ENCODE measurements at places on chromosomes 5 and 9. TPM values are rescaled to one million over a fixed set of nuclear protein-coding genes. Genes with fewer than 3 reads are reported as not detected.

DNA sequence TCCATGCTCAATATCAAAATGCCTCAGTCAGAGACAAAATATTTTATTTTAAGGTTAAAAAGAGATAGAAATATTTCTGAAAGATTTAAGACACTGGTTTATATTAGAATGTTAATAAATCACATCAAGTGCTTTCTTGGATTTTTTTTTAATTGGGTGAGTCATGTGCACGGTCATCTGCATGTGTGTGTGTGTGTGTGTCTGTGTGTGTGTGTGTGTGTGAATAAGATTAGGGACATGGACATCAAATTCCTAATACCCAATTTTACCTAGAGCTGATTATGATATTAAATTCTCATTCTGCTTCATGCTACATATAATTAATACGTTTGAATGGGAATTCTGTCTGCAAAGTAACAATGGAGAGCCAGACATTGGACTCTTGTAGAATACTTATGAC lies 122.9 kb downstream of the BASP1 start:
- no peak for DNase-seq
- no peaks in the 10 kb centered on the region for H3K27me3 ChIP-seq
- H3K4me1 ChIP-seq, result no peaks in the 10 kb centered on the region
- no peak overlapping the region for H3K27ac ChIP-seq
- H3K4me3 ChIP-seq, result no peak overlapping the region
- H3K36me3 ChIP-seq, result no peaks in the 10 kb centered on the region

DNA sequence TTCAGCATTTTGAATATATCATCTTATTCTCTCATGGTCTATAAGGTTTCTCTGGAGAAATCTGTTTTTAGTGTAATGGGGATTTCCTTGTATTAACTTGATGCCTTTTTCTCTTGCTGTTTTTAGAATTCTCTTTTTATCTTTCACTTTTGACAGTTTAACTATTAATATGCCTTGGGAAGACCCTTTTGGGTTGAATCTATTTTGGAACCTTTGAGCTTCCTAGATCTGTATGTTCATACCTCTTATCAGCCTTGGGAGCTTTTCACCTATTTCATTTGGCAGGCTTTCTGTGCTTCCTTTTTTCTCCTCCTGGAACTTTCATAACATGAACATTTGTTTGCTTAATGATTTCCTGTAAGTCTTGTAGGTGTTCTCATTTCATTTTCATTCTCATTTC lies 22.2 kb downstream of the RCL1 start:
- no peaks in the 10 kb centered on the region for H3K36me3 ChIP-seq
- H3K27ac ChIP-seq, result no peak overlapping the region
- H3K27me3 ChIP-seq, result no peaks in the 10 kb centered on the region
- H3K4me1 ChIP-seq, result no peaks in the 10 kb centered on the region
- DNase-seq, result no peak
- H3K4me3 ChIP-seq, result no peak overlapping the region

- peak overlapping the region; percentile 80 for H3K4me3 ChIP-seq
- H3K36me3 ChIP-seq, result no peaks in the 10 kb centered on the region
- H3K27me3 ChIP-seq, result no peaks in the 10 kb centered on the region
- peaks cover 50% of the 10 kb centered on the region for H3K4me1 ChIP-seq
- H3K27ac ChIP-seq, result peak overlapping the region; percentile 84
- no peak for DNase-seq
Observed at GRCh38 chr5:140041099-140041491, 2.0 kb downstream of the NRG2 start.

- no peak for DNase-seq
- no peak overlapping the region for H3K4me3 ChIP-seq
- H3K27me3 ChIP-seq, result no peaks in the 10 kb centered on the region
- no peaks in the 10 kb centered on the region for H3K4me1 ChIP-seq
- H3K27ac ChIP-seq, result no peak overlapping the region
Observed at GRCh38 chr5:5886353-5886752, 463.9 kb downstream of the ICE1 start.

GRCh38 chr5:80343067-80343466 lies 23.3 kb downstream of the SPZ1 start:
- no peaks in the 10 kb centered on the region for H3K27me3 ChIP-seq
- no peak for DNase-seq
- H3K4me3 ChIP-seq, result no peak overlapping the region
- no peaks in the 10 kb centered on the region for H3K36me3 ChIP-seq
- no peak overlapping the region for H3K27ac ChIP-seq

DNA sequence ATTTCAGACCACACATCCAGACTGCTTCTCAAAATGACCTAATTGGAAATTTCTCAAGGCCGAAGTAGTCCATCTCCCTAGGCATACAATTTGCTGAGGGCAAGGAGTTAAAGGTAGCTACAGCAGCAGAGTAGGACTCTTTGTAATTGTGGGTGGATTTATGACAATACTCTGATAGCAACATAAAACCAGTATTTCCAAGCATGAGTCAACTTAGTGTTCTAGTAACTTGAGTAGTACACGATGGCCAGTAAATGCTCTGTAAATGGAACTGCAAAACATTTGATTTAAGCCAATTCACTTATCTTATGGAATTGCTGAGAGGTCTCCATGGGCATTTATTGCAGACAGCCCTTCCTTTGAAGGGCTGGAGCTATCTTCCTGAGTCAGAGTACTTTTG lies 352.2 kb downstream of the PLK2 start:
- no peak overlapping the region for H3K27ac ChIP-seq
- no peak for DNase-seq
- H3K4me1 ChIP-seq, result no peaks in the 10 kb centered on the region
- H3K4me3 ChIP-seq, result no peak overlapping the region
- H3K27me3 ChIP-seq, result no peaks in the 10 kb centered on the region

- peak; percentile 53 for DNase-seq
- no peak overlapping the region for H3K27ac ChIP-seq
- no peaks in the 10 kb centered on the region for H3K4me1 ChIP-seq
Observed at GRCh38 chr5:139774980-139775661, 20.5 kb upstream of the PSD2 start.

- no peaks in the 10 kb centered on the region for H3K36me3 ChIP-seq
- H3K4me1 ChIP-seq, result no peaks in the 10 kb centered on the region
- H3K27me3 ChIP-seq, result no peaks in the 10 kb centered on the region
- no peak overlapping the region for H3K4me3 ChIP-seq
Observed at GRCh38 chr5:160805376-160805775, 46.6 kb downstream of the ATP10B start.

The MACIR gene
- 20.1 TPM for total RNA-seq

The SLC34A1 gene
- not detected for total RNA-seq

The CARD9 gene
- total RNA-seq, result 19.8 TPM

The KCNV2 gene
- not detected for total RNA-seq

Measured in tibial nerve (tissue), 4 donors.